ENCODE measurements at places on chromosomes 5 and 9.

DNA sequence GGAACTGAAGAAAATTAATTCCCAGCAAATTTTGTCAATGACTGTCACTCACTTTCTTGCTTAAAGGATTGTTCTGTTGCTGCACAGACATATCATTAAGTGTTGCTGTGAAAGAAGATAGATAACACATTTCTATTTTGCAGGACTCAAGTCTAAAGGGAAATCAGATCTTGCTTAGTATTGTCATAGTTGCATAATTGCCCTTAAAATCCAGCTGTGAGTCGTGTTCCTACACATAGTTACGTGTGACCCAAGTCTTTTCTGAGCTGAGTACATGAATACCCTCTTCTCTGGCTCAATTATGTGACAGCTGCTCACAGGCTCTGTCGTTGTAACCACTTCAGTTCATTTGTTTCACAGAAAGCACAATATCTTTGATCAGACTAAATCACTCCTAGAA, 390.8 kb downstream of the DTWD2 start:
- no peak for DNase-seq

- DNase-seq: no peak
Measured at GRCh38 chr9:78294290-78295176, 2.4 kb upstream of the PSAT1 start.

DNA sequence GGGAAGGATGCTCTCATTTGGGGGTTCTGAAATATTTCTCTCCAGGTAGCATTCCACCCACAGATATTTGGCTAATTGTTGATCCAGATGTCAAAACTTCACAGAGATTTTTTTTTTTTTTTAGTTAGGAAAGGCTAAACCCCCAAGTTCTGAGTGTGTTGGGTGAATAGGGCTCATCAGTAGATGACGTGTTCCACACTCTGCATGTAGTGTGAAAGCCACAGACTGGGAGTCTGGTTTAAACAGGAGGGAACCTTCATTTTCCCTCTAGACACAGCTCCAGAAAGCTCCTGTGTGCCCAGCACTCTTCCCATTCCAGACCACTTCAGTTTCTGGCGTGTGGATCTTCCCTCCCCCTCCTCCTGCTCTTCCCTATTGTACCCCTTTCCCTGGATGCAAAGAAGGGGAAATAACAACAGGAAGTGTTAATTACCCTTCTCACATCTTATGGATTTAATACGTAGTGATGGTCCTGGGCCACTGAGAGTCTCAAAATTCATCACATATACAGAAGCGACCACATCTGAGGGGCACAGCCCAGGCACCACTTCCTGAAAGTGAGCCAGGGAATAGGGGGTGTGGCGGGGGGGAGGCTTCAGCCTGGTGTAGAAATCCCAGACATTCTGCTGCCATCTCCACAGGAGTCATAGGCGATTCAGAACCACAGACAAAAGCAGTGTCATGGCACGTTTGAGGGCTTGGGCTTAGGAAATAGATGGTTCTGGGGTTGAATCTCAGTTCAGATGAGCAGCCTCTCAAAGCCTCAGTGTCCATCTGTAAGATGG, 65.1 kb downstream of the DAP start:
- DNase-seq: no peak

- no peak for DNase-seq
Measured at GRCh38 chr5:121373371-121373770, 478.3 kb upstream of the FTMT start.

DNA sequence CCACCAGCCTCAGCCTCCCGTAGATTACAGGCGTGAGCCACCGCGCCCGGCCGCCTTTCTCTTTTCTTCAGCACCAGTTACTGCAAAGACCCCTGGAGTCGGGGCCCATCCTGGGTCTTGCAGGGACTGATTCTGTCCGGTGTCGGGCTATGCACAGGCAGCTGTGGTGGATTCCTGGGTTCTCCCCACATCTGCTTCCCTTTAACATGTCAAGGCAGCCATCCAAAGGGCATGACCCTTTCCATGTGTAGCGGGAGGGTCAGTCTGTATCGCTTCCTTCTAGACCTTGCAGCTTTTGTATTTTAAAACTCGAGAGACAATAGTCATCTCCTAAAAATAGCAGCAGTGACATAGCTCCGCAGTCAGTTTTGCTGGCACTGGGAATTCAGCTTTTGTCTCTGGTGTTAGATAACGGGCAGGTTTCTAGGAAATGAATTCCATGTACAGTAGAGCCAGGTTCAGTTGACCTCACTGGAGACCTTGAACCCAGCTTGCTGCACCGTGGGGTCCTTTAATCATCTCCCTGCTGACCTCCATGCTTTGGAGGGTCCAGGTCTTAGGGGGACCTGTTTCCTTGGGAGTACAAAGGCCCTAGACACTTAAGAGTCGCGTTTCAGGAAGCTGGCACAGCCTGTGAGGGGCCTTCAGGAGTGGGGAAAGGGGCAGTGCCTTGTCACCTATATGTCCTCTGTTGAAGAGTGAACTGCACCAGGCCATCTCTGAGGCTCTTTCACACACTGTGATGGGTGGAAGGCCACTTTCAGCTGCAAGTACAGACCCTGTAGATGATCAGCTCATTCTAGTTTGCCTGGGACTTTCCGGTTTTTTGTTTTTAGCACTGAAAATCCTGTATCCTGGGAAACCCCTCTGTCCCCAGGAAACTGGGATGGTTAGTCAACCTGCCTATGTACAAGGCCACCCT, 13.8 kb downstream of the ANKRD33B start:
- no peak for DNase-seq

- DNase-seq: no peak
Measured at GRCh38 chr5:180990086-180990881, 1.6 kb downstream of the BTNL3 start.
